ENCODE measurements at places on chromosomes 4 and X. TPM values are rescaled to one million over a fixed set of nuclear protein-coding genes. Genes with fewer than 3 reads are reported as not detected.

Gene NPY2R
- 0.47 TPM for total RNA-seq

Gene P2RY10
- not detected for total RNA-seq

DNA sequence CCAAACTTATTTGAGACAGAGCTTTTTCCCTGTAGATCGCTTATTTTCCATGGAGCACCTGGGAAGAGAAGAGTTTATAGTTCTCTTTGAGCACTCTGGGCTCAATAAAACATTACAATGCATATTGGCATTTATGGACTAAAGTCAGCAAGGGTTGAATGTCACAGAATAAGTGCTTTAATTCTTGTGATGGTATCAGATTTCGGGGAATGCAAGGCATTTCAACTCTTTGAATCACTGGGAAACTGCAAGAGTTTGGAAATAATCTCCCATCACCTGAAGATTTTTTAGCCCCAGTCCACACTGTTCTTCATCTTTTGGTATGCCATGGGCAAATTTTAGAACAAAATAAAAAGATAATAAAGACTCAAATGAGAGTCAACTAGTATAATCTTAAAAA lies 111.5 kb upstream of the WDFY3 start:
- no peaks in the 10 kb centered on the region for H3K27me3 ChIP-seq
- 0 out of 2 replicates have a peak, but pooled peaks cover 8% of the 10 kb centered on the region for H3K4me1 ChIP-seq
- no peaks in the 10 kb centered on the region for H3K36me3 ChIP-seq
- H3K4me3 ChIP-seq: no peak overlapping the region

Gene CCSER1
- total RNA-seq: 3.4 TPM

- no peaks in the 10 kb centered on the region for H3K27me3 ChIP-seq
- H3K4me3 ChIP-seq: no peak overlapping the region
- H3K36me3 ChIP-seq: no peaks in the 10 kb centered on the region
These were observed 21.4 kb upstream of the PLAC1 start for GRCh38 chrX:134679644-134680043.

- no peak overlapping the region for H3K27ac ChIP-seq
- H3K27me3 ChIP-seq: no peaks in the 10 kb centered on the region
- no peaks in the 10 kb centered on the region for H3K36me3 ChIP-seq
- no peak overlapping the region for H3K4me3 ChIP-seq
- peaks cover 3% of the 10 kb centered on the region for H3K4me1 ChIP-seq
These were observed 22.4 kb upstream of the TSPAN5 start for GRCh38 chr4:98680806-98681205.

Data from GM23338 (cell line).